GM13977 (cell line): ENCODE measurements at places on chromosomes 1 and 21.
A peak's percentile ranks its signal among the peaks of the same experiment; 100 is the strongest.

- DNase-seq, result no peak
Measured at GRCh38 chr1:58997060-58997411, 213.2 kb upstream of the JUN start.

DNA sequence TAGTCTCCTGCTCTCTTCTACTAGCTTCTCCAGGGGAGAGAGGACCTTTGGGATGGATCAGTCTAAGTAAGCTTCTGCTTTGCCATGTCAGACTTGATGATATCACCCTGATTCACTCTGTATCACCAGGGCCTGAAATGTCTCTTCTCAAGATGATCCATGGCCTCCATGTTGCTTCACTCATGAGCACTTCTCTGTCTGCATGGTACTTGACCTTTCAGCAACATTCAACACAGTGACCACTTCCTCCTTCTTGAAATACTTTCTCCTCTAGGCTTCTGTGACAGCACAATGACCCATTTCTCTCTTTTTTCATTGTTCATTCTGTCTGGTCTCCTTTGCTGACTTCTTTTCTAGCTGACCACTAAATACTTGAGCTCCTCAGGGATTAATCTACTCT, 35.3 kb upstream of the NGF start:
- no peak for DNase-seq

DNA sequence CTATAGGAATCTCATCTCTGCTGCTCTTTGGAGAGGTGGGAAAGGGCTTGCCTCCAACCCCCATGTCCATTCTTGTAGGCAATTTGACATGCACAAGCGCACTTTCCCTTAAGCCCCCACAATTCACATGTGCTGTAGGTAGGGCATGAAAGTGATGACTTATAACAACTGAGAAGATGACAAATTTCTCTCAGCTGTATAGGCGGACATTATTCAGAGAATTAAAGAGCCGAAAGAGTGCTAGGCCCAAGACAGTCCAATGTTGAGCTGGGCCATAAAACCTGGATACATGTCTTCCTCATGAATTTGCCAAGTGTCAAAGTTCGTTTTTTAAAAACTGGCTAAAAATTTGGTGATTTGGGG, 106.3 kb upstream of the LYPLAL1 start:
- DNase-seq, result no peak

DNA sequence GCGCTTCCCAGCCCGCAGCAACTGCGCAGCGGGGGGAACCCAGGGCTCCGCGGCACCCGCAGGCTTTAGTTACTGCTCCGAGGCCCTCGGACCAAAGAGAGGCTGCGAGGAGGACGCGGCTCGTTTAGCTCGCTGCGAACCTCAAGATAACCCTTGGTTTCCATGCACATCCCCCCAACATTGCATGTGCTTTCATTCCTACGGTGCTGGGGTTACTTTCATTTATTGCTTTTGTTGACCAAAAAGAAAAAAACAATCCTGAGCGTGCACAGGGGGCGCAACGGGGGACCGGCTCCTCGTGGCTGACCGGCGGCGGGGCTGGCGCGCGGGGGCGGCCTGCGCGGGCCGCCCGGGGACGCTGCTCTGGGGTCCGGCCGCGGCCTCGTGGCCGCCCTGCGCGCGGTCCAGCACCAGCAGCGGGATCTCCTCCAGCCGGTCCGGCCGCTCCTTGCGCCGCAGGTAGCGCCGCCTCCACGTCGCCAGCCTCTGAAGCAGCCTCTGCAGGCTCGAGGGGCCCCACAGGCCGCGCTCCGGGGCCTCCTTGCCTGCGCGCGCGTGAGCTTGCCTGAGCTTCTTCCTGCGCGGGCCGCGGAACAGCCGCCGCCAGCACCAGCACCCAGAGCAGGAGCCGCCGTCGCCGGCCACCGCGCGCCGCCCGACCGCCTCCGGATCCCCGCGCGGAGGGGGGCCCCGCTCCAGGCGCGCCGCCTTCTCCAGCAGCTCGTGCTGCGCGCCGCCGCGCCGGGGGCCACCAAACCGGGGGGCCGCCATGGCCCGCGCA, 77.4 kb downstream of the DESI2 start:
- peak; percentile 48 for DNase-seq

DNA sequence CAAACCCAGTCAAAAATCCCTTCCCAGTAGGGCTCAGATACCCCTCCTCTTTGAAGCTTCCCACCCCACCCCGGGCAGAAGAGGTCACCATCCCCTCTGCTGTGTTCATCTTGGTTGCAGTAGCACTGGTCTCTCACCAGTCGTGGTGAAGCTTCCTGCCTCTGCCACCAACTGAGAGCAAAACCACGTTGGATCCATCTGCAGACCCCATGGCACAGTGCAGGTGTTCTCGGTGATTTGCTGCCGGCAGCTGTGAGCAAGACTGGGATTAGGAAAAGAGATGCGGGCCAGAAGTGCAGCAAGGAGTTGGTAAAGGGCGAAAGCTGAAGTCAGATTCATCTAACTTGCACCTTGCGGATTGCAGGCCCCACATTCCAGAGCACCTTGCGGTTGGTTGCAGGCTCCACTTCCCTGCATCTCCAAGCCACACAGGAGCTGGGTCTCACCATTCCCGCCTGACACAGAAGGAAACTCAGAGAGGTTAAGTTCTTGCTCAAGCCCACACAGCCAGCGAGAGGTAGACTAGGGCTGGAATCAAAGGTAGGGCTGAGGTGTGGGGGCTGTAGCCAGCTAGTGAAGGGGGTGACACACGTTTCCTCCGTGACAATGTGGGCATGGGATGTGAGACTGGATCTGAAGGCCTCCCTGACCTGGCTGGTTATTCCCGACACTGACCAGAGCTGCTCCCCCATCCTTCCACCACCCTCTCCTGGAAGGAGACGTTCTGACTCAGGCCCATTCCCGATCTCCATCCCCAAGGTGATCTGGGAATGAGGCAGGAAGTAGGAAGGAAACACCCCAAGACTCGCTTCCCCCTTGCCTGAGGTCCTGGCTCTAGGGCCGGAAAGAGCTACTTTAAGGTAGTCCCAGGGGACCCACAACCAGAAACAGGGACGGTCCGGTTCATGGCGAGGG, 3.3 kb upstream of the FAM110D start:
- DNase-seq, result no peak

- DNase-seq, result no peak
Measured at GRCh38 chr1:170073893-170074249, 624 bp downstream of the KIFAP3 start.

GRCh38 chr1:104699433-104699832, 949.7 kb downstream of the AMY1C start:
- no peak for DNase-seq

GRCh38 chr21:39602076-39602689, 10.6 kb upstream of the B3GALT5 start:
- DNase-seq, result no peak
